ENCODE measurements at places on chromosomes 5 and 9. TPM values are rescaled to one million over a fixed set of nuclear protein-coding genes. Genes with fewer than 3 reads are reported as not detected.

DNA sequence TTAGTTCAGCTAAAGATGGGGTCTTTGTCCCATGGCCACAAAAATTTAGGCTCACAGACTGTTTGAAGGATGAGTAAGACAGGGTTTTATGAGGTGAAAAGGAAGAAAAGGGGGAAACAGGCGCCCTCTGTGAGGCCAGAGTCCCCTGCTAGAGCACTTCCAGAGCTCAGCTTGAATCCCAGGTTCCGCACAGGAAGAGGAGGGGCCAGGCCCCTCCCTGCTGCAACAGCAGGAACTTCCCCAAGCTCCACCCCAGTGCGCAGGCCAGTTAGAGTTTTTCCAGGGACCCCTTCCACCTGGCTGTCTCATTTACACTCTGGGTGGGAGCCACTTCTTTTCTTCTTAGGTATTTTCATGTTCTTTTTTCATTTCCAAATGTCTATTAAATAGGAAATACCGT lies 480.8 kb downstream of the PSAT1 start:
- no peak for DNase-seq

- no peak for DNase-seq
Observed at GRCh38 chr9:134655101-134655500, 13.5 kb downstream of the COL5A1 start.

Gene SPINK7
- total RNA-seq, result not detected

- DNase-seq, result no peak
Observed at GRCh38 chr5:176425138-176425537, 8.8 kb upstream of the CLTB start.

- no peak for DNase-seq
Observed at GRCh38 chr9:7970681-7971330, 171.2 kb upstream of the DMAC1 start.

All from omental fat pad (tissue), 4 donors.